ENCODE measurements at places on chromosomes 1 and 21.

- no peak for DNase-seq
Measured at GRCh38 chr1:31166462-31166861, 73.2 kb downstream of the NKAIN1 start.

DNA sequence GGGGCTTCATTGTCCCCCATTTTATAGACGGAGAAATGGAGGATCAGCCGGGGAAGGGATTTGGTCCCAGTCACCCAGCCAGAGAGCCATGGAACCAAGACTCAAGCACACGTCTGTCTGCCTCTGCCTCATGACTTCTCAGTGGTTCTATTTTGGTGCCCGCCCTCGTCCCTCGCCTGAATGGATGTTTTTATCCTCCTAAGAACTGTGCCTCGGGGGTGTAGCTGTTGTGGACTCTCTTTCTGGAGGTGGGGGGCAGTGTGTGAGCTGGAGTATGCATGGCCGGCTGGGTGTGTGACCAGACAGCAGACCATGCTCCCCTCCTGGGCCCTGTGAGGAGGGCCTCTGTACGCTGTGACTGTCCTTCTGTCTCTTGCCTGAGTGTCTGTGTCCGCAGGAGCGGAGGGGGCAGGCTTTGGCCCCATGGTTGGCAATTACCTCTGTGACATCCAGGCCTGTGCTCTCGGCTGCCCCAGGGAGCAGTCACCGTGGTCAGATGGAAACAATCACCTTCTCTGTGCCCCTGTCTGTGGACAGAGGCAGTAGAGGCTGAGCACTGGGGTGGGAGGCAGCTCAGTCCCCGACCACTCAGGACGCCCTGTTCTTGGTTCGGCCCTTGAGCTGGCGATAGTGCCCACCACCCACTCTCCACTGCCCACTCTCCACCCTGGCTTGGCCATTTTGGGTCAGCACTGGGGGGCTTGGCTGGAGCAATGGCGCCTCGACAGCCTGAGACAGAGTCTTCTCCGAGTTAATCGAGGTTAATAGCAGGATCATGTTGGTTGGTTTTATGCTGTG is 20.4 kb downstream of the WNT4 start:
- no peak for DNase-seq

DNA sequence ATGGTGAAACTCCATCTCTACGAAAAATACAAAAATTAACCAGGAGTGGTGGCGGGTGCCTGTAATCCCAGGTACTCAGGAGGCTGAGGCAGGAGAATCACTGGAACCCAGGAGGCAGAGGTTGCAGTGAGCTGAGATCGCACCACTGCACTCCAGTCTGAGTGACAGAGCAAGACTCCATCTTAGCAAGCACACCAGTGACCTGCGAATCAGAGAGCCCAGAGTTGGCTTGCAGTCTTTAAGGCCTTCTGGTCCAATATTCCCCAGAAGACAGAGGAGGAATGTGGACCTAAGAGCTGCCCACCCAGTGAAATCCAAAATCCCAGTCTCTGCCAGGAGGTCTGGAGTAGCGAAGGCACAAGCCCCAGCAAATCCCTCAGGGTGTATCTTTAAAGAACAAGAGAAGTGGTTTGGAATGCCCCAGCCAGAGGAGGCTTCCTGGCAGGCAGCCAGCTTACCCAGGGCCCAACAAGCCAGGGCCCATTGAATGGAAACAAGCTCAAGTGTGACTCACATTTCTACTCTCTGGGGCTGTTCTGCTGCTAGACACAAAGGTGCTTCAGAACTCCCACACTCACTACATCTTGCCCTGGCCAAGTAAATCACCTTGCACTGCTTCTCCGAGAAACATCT is 23.9 kb downstream of the GPR161 start:
- peak; percentile 38 for DNase-seq

- DNase-seq: no peak
Measured at GRCh38 chr1:229186373-229187056, 84.4 kb upstream of the RAB4A start.

DNA sequence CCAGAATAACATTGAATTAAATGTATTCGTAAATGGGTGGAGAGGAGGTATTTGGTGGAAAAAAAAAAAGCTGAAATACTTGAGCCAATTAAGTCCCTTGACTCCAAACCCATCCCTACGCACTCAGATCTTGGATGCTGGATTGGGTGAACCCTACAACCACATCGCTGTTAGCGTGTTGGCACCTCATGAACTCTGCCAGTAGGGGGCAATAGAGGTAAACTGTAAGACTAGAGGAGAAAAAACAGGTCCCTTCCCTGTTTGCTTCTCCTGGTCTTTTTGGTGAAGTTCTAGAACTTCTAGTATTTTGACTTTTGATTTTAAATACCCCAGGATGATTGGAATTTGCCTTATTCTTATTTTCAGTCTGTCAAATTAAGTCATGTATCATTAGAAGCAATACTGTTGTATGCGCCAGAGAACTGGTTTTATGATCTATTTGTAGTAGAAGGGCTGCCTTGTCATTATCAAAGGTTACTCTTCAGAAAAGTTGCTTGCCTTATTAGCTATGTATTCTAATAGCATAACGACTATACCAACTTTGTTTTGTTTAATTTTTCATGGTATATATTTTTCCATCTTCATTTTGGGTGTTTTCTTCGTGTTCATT is 1.9 kb upstream of the OR13G1 start:
- no peak for DNase-seq

Data from stimulated activated CD4-positive, alpha-beta T cell treated with anti-CD3 and anti-CD28 coated beads, TNF-alpha, amount 100 ng/mL, for 4 hours (primary cell).